CD4-positive, alpha-beta T cell treated with Interleukin-12 subunit alpha and Interleukin-12 subunit beta, for 1 hour (primary cell): ENCODE measurements at places on chromosomes 4 and X.

DNA sequence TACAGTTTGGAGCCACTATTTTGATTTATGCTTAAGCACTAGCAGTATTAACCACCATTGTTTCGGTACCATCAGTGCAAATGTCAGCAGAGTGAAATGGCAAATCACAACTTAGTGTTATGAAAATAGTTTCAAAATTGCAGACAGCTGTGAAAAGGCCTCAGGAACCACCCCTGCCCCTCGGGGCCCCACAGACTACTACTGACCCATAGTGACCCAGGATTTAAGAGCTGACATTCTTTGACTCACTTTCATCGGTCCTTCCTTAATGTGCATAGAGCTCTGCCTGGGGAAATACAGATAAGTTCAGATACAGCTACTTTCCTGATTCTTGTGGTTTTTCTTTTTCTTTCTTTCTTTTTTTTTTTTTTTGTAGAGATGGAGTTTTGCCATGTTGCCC is 3.3 kb upstream of the BBS7 start:
- DNase-seq = no peak

GRCh38 chrX:17710871-17711301 is 26.4 kb upstream of the SCML1 start:
- DNase-seq = no peak

DNA sequence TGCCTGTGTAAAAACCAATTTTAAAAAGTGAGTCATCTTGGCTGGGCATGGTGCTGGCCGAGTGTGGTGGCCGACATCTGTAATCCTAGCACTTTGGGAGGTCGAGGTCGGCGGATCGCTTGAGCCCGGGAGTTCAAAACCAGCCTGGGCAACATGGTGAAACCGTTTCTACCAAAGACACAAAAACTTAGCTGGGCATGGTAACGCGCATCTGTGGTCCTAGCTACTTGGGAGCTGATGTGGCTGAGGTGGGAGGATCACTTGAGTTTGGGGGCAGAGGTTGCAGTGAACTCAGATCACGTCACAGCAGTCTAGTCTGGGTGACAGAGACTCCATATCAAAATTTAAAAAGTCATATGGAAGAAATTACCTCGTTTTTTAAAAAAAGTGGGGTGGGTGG is 7.6 kb downstream of the RLIM start:
- no peak for DNase-seq

DNA sequence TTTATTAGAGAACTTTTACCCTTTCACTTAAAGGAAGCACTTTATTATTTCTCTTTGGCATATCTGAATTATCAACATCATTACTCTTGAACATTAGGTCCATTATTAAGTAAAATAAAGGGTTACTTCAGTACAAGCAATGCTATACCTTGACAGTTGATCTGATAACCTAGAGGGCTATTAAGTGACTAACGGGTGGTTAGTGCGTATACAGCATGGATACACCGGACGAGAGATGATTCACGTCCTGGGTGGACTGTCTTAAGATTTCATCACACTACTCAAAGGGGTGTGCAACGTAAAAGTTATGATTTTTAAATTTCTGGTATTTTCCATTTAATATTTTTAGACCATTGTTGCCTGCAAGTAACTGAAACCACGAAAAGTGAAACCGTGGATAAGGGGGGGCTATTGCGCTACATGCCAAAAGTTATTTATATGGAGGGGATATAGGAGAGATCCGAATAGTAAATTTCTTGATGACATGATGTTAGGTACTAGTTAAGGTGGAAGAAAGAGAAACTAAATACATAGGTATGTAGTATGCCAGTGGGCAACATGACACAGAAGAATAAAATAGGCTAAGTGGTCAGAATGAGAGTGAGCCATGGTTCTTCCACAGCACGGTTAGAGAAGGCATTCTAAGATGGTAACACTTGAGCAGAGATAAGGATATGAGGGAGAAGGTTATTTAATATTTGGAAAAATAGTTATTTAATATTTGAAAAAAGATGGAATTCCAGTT is 230.8 kb upstream of the ANKRD50 start:
- DNase-seq = no peak

GRCh38 chrX:47683829-47684205 is 24.8 kb upstream of the UXT start:
- DNase-seq = no peak

GRCh38 chrX:136353526-136354093 is 52.8 kb downstream of the ADGRG4 start:
- no peak for DNase-seq

- no peak for DNase-seq
Measured at GRCh38 chr4:7823416-7823824, 116.2 kb downstream of the AFAP1 start.

GRCh38 chrX:148538582-148538981 is 38.2 kb downstream of the AFF2 start:
- DNase-seq = no peak

GRCh38 chrX:45748369-45748774 is 547.7 kb upstream of the DIPK2B start:
- no peak for DNase-seq

GRCh38 chr4:108044951-108045686 is 55.4 kb downstream of the HADH start:
- DNase-seq = no peak

GRCh38 chr4:162634390-162634789 is 470.6 kb upstream of the FSTL5 start:
- no peak for DNase-seq

DNA sequence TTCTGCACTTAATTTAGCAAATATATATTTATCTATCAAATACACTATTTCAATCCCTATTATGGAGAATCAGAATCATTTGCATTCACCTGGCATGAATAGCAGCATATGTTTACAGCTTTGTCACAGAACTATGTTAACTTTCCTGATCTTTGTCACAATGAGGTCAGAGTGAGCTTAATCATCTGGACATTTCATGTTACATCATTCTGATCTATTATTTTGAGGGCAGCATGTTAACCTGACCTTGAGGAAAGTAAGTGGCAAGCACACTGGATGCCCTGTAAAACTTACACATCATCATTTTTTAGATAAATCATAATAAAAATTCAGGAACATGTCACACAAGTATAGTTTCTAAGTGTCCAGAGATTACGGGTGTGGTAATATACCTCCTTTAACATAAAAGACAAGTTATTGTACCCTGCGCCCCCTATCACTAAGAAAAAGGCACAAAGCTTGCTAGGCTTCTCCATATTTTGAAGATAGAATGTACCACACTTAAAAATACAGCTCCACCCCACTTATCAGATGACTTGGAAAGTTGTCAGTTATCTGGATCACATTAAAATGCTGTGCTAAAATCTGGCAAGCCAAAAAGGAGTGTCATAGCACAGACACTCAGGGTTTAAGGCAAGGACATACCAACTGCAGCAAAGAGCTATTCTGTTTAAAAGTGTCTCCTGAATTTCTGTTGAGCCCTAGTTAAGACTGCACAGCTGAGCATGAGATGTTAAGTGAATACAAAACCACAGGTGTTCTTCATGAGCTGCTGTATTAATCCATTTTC is 182.7 kb upstream of the FAT4 start:
- DNase-seq = no peak

DNA sequence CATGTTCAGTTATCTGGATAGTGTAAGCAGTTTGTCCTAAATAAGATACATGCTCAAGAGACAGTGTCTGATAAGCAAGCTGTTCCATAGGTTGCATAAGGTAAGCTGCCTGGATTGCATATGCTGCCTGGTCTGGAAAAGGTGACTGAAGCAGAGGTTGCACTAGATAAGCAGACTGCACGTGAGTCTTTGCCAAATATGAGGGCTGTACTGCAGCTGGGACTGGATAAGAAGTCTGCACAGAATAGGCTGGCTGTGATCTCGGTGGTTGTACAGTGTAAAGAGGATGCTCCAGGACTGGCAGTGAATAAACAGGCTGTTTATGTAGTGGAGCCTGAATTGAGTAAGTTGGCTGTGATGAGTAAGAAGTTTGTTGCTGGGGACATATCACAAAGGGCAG is 68.9 kb downstream of the WNK3 start:
- DNase-seq = no peak

DNA sequence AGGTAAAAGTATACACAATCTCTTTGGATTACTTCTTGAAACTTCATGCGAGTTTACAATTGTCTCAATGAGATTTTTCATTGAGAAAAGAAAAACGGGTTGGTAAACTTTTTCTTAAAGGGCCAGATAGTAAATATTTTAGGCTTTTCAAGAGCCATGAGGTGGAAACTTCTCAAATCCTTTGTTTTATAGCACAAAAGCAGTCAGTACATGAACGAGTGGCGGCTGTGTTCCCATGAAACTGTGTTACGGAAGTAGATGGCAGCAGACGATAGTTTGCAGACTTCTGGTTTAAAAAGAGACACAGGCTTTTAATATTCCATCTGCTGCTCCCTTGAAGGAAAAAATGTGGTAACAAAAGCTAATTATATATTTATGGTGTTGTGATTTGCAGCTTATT is 332.0 kb downstream of the TENM3 start:
- no peak for DNase-seq

GRCh38 chr4:138595731-138596460 is 353.7 kb upstream of the SLC7A11 start:
- no peak for DNase-seq

DNA sequence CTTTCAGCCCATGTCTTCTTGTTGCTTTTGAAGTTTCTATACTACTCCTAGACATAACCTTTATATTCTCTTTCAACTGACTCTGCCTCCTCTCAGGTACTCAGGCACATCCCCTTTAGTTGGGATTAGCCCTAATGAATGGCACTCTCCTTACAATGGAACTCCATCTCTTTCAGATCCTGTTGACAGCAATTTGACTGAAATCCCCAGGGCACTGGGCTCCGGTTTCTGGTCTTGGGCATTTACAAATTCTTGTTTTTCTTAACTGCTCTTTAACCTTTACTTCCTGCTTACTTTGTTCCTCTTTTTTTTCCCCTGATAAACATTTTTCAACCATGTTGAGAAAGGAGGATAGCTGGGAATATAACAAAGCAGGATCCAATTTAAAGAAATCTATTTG is 68.9 kb downstream of the ENOX2 start:
- no peak for DNase-seq

GRCh38 chr4:25128671-25129070 is 31.6 kb downstream of the SEPSECS start:
- no peak for DNase-seq

- DNase-seq = no peak
Measured at GRCh38 chr4:166092797-166093290, 219.8 kb downstream of the TLL1 start.

DNA sequence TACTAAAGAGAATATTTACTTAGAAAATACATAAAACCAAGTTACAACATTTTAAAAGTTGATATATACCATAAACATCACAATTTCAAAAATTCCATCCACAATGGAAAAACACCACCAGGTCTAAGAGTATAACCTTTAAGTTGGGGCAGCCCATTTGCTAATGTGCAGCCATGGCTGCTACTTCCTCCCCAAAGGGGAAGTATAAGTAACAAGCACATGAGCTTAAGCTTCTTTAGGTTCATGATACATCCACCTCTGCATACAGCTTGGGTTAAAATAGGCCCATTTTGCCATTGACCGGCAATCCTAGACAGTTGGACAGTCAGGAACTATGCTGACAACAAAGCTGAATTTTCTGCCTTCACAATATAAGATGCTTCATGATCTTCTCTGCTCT is 16.6 kb upstream of the GASK1B start:
- DNase-seq = no peak

GRCh38 chrX:80648023-80648422 is 161.7 kb downstream of the BRWD3 start:
- no peak for DNase-seq

DNA sequence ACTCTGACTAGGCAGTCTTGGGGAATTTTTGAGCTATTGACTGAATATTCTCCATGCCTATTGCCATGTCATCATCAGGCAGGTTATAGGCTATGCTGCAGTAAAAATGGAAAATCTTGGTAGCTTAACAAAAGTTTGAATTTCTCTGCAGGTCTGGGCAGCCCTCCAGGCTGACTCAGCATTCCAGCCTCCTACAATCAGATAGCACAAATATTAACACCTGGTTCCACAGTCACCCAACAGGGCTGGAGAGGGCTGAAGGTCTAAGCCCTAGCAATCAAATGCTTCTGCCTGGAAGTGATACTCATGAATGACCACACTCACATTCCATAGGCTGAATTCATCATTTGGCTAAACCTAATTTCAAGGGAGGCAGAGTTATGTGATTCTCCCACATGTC is 9.6 kb upstream of the PPP3CA start:
- no peak for DNase-seq

DNA sequence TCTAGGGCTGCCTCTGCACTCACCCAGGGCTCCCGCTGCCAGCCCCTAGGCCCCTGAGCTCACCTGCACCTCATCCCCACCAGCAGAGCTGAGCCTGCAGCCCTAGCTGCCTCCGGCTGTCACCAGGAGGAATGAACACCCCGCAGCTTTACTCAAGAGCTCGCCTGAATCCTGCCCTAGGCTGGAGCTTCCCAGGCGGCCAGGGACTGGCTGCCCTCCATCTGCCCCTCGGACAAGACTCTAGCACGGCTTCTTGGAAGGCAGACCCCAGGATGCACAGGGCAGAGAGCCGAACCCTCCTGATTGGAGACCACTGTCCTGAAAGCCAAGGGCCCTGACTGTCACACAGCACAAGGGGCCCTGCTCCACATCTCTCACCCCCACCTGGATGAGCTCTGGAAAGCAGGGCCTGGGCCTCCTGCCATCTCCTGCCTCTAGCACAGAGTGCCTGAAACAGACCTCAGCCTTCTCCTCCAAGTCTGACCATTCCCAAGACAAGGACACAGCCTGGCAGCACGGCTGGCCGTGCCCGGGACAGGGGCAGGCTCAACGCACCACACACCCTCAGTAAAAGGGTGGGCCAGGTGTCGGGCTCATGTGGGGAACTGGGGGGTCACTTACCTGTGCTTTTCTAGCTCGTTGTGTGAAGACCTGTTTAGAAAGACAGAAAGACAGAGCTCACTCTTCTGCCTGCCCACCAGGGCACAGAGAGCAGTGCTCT is 4.4 kb downstream of the MXD4 start:
- DNase-seq = no peak

- DNase-seq = no peak
Measured at GRCh38 chr4:152687974-152688599, 8.3 kb upstream of the TMEM154 start.
